ENCODE measurements at places on chromosomes 11 and 22.
A peak's percentile ranks its signal among the peaks of the same experiment; 100 is the strongest.

DNA sequence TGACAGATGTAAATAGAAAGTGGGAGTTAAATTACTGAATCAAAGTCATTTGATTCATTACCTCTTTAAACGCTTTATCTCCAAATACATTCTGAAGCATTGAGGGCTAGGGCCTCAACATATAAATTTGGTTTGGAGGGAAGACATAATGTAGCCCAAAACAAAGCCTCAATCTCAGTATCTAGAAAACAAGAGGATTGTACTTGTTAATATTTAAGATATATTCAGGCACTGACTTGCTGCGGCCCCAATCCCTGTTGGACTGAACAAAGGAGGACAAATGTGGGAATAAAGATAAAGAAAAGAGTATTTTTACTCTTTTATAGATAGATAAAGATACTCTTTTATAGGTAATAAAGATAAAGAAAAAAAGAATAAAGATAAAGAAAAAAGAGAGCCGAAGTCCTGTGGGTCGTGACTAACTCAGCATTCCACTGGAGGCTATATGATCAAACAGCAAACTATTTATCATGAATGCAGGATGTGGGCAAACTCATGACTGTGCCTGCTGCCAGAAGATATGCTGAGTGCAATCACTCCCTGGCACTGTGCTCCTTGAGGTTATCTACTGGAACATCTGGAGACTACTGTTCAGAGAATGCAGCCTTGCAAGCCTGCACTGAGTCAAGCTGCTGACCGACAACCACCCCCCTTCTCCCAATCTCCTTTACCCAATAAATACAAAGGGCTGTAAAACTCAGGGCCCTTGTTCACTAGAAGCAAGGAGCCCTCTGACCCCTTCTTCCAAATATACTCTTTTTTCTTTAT, 6.9 kb downstream of the OR10V1 start:
- DNase-seq = peak; percentile 78

GRCh38 chr22:39808081-39808480, 85.5 kb downstream of the ENTHD1 start:
- no peak for DNase-seq

DNA sequence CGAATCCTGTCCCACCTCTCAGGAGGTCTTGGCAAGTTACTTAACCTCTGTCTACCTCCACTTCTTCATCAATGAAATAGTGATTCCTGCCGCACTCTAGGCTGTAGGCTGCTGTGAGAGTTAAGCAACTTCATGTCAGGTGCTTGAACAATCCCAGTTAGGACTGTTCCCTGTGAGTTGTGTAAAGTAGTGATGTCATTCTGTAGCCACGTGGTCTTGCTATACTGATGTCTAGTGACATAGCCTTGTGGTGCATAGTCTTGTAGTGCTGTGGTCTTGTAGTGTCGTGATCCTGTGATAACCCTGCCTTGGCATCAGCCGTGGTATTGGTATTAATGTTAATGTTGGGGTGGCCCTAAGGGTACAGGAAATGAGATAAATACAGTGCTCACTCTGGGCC, 30.3 kb upstream of the PRR5 start:
- no peak for DNase-seq

DNA sequence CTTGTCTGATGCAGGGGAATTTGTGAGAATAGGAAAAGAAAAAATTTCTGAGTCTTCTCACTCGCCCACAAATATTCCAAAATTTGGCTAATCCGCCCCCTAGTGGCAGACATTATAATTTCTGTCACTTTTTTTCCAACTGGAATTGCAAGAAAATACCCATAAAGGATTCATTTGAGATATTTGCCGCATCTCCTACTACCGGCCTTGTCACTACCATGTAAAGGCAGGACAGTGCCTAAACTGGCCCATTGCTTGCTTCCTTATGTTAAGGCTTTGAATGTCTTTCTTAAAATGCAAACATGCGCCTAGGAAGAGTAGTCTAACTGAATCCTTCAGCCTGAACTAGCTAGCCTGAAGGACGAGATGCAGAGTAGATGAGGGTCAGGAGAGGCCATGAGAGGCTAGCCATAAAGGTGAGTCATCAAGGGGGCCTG, 9.3 kb upstream of the CEP295 start:
- no peak for DNase-seq

- no peak for DNase-seq
Observed at GRCh38 chr11:119209186-119209585, 3.0 kb downstream of the CBL start.

DNA sequence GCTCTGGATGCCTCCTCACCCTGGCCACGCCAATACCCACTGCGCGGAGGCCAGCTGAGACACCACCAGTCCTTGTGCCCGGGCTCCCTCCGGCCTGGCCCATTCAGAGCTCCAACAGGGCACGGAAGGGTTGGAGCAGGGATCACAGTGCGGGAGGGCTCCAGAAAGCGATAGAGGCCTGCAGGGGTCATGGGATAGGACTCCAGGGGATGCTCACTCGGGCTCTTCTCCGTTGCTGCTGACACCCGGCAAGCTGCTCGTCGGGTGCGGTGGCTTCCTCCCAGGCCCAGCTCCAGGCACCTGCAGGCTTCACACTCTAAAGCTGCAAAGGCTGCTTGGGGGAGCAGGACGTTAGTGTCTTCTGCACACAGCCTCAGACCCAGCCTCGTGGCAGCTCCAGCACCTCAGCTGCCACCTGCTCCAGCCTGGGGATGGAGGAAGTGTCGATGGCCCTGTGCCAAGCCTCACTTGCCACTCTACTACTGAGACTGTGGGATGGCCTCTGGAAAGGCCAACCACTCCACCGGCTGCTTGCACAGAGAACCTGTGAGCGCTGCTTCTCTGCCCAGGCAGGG, 10.6 kb downstream of the WNT7B start:
- no peak for DNase-seq

GRCh38 chr11:20762980-20763379, 93.6 kb downstream of the NELL1 start:
- no peak for DNase-seq

DNA sequence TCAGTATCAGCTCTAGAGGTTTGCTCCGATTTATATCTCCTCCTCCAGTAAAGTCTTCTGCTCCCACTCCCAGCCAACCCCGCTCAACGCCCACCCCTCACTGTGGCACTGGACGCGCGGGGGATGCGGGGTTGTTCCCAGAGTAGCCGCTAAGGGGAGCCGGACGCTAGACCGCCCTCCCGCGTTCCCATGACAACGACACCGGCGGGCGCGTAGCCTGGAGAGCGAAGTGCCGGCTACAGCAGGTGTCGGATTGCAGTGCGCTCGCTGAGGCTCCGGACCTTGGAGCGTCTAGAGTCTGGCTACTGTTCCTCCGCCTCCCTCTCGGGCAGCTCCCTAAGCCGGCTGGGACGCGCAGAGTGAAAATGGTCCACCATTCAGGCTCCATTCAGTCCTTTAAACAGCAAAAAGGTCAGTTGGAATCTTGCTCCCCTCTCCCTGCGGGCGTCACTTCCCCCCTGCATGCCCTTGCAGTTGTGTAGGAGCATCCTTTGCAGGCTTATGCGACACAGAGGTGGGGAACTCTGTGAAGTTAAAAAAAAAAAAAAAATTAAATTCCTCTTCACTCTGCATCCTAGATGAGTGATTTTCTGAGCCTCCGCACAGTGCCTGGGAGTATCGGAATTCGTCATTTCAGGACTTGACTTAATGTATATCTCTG, at the start of gene ANO3:
Gene ANO3, plus strand, starts transcription at position 220 of the 661 bp plus-strand sequence. Its CDS starts 146 bp downstream, at position 366.
- peak; percentile 57 for DNase-seq

DNA sequence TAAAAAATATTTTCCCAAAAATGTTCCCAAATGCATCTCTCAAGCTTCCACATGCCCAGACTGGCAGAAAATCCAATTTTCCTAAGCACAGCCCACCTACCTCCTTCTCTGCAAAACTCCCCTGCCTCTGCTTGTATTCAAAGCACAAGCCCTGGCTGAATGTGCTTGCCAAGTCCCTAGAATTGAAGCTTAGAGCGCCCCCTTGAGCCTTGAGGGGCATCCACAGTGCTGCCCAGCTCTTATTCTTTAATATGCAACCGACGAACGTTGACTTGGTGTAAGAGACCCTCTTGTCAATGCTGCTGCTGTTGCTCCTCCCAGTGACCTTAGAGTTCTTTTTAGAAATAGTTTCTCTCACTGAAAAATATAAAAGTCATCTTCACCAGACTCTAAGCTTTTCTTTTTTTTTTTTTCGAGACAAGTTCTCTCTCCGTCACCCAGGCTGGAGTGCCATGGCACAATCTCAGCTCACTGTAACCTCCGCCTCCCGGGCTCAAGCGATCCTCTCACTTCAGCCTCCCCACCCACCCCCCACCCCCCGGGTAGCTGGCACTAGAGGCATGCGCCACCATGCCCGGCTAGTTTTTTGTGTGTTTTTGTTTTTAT, 63.5 kb upstream of the CAPRIN1 start:
- DNase-seq = peak; percentile 45

DNA sequence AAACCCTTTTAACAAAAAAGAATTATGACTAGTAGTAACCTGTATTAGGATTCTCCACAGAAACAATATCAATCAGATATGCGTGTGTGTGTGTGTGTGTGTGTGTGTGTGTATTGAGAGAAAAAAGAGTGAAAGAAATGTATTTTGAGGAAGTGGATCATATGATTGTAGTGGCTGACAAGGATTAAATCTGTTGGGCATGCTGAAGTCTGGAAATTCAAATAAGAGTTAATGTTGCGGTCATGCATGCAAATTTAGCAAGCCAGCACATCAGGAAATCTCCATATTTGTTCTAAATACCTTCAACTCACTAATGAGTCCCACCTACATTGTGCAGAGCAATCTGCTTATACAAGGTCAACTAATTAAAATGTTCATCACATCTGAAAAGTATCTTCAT, 46.8 kb upstream of the IGLL5 start:
- no peak for DNase-seq

GRCh38 chr22:38870312-38870741, 1.7 kb downstream of the CBX6 start:
- no peak for DNase-seq

DNA sequence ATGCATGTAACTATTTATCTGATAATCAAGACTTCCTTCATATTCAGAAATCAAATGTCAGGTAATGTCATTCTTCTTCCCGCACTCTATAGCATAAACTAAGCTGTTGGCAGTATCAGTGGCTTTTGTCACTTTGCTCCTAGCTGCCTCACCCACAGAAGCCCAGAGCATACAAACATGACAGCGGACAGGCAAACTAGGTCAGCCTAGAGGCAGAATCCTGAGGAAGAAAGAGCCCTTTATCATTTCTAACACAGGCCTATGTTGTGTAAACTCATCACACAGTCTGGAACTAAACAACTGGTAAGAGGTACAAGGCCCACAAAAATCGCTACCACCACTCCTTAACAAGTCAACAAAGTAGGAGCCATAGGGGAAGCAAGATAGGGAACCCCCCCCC, 21.0 kb downstream of the GUCY1A2 start:
- DNase-seq = no peak

DNA sequence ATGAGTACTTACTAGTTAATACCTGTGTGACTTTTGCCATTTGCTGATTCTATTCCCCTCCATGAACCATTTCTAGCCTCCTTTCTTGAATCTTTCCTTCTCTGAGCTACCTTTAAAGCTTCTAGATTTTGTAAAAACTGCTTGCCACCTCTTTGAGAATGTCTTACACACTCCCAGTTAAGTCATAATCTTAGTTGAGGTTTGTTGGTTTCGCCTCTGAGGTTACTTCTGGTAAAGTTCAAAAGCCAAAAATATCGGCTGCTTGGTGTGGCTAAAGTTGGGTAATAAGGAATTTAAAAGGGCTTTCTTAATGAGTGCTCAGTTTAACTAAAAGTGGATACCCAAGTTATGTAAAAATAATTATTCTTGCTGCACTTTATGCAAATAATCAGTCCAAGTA, 10.4 kb upstream of the GLYAT start:
- no peak for DNase-seq

GRCh38 chr11:109641549-109641948, 219.6 kb downstream of the C11orf87 start:
- DNase-seq = peak; percentile 8

DNA sequence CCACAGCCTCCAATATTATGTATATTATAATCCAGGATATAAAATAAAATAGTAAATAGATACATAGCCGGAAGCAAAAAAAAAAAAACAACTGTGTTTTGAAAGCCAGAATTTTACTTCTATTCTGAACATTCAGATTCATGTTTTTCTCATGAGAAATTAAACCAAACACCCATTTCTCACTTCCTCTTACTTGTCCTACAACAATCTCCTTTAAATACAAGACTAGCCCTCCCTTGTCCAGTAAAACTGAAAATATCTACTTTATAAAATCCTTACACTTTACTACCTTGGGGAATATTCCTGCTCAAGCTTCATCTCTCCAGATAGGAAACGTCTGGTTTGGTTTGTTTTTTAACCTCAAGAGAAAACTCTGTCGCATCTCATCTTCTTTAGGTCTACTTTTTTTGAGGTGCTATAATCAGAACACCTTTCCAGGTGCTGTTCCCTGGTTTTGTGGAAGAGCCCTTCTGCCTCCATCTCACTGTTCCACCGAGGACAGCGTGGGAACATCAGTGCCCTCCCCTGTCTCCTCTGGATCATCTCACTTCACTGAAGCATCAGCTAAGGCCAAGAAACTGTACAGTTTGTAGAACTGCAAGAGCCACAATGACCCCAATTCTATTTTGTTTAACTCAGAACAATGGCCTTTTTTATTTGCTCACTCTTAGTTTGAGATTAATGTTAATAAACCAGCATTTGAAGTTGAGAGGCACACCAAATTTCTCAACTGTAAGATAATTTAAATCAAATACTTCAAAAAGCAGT, 82.0 kb upstream of the ARHGAP32 start:
- no peak for DNase-seq

DNA sequence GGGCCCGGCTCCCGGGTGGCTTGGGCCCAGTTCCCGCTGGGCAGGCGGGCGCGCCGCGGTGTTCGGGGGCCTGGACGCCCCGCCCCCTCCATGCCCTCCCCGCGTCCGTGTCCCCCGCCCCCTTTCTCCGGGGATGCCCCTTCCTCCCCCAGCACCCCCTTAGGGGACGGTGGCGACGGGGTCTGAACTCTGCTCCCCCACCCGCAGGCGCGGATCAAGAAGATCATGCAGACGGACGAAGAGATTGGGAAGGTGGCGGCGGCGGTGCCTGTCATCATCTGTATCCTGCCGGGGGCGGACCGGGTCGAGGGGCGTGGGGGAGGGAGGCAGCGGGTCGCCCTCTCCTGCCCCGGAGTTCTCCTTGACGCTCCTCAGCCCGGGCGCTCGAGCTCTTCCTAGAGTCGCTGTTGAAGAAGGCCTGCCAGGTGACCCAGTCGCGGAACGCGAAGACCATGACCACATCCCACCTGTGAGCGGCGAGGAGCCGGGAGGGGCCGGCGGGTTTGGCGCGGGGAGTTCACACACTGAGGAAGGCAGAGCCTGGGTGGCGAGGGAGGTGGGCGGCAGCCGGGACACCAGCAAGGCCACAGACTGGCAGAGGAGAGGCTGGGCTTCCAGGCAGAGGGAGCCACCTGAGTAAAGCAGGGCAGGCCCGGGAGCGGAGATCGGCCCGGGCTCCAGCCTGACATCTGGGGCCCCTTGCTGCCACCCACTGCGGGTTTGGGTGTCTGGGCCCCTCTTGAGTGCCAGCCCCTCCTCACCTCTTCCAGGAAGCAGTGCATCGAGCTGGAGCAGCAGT, 546 bp downstream of the DRAP1 start:
- no peak for DNase-seq

- no peak for DNase-seq
Observed at GRCh38 chr11:36501236-36501635, 8.8 kb downstream of the TRAF6 start.
